Stimulated activated naive CD8-positive, alpha-beta T cell treated with anti-CD3 and anti-CD28 coated beads, Interleukin-15, amount 100 ng/mL, for 72 hours (primary cell): ENCODE measurements at places on chromosomes 2 and 18.

DNA sequence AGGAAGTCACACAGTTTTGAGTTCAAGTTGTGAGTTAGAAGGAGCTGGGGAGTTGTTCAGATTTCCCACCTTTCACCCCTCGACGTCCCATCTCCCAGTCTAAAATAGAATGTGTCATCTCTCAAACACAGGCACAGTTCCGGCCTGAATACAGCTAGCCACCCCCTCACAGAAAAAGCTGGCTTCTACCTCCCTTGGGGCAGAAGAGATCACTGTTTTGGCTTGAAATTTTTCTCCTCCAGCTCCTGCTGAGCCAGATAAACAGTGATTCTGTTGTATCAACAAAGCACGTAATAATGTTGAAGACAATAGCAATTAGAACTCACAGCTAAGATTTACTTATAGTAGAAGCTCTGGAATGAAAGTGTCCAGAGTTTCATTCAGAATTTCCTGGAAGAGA is 74.7 kb downstream of the KIAA2012 start:
- no peak for DNase-seq

- no peak for DNase-seq
Measured at GRCh38 chr2:233165895-233166661, 85.4 kb upstream of the ATG16L1 start.

GRCh38 chr18:50628533-50628905 is 68.6 kb downstream of the MAPK4 start:
- no peak for DNase-seq

DNA sequence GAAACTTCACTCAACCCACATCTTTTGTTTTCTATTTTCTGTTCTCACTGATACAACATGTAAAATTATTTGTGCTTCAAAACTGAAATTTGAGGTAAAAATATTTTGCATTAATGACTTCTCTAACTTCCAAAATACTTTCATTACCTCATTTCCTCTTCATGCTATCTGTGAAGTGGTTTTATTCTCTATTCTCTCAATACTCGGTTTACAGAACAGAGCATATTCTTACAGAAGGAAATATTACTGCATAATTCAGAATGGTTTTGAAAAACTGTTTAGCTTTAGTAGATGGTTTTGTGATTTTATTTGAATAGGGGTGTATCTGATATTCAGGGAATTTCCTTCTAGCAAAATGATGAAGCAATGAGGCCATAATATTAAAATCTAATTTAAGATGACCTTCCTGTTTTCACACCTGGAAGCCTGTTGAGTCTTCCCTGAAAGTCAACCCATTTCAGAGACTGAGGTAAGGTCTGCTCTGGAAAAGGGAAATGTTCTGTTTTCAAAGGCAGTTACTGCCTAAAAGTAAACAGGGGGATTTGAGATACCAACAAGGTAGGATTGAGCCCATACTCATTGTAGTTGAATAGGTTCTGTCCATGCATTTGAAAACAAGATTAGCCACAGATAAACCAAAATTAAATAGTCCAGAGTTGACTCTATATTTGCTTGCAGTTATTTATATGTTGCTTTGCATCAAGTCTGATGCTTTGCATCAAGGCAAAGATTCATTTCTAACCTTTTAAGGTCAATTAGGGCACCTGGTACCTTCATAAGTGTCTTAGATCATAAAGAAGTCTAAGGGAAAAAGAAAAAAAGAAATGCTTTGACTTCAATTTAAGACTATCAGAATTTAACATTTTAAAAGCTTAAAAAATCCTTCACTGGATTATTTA is 50.8 kb upstream of the PEX13 start:
- DNase-seq, result no peak

DNA sequence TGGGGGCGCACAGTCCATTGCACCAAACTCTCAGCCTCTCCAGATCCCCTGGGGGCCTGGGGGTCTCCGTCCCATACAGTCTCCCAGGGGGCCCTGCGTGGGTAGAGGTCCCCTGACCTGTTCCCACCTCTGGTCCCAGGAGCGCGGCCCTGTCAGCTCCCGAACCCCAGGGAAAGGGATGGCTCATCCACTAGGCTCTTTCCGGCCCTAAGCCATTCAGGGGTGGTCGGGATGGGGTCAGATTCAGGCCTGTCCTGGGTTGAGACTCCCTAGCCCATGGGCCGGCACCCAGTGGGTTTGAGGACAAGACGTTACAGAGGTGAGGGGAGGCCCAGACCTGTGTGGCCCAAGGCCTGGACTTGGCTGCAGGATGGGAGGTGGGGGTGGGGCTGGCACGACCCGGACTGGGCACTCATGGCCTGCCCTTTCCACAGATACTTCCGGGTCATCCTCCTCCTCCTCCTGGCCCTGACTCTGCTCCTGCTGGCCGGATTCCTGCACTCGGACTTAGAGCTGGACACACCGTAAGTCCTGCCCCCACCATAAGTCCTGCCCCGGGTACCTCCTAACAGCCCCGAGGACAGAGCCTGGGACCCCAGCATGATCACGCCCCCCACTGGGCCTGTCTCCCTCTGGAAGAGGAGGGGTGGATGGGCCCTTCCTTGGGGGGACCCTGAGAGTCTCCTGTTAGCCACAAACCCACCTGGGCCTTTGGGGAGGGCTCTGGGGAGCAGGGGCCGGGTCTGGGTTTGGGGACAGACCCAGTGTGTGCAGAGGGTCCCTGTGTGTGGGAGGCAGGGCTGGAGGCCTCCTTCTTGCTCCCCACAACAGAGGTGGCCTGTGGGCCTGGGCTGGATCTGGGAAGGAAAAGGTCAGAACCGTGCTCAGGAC is 10.1 kb upstream of the NEU4 start:
- DNase-seq, result no peak

- no peak for DNase-seq
Measured at GRCh38 chr2:7612969-7613368, 695.8 kb downstream of the RNF144A start.

GRCh38 chr2:98037666-98038336 is 42.1 kb upstream of the TMEM131 start:
- DNase-seq, result no peak

- DNase-seq, result no peak
Measured at GRCh38 chr2:178455947-178456346, 4.8 kb downstream of the PJVK start.

DNA sequence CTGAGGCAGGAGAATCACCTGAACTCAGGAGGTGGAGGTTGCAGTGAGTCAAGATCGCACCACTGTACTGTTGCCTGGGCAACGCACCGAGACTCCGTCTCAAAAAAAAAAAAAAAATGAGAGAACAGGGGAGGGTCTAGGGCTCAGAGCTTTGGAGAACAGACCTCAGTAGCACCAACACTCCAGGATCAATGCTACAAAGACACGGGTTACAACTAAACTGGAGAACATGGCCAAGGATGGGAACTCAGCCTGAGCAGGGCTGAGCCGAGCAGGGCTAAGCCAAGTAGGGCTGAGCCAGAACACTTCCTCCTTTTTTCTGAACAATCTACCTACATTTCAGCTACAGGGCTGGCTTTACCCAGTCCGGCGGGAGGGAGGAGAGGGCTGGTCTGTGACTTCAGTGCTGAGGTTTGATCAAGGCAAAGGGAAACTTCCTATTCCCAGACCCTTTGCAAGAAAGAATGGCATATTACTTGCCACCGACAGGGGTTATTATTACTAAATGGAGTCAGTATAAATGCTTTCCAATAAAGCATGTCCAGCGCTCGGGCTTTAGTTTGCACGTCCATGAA is 2.9 kb upstream of the CASP8 start:
- DNase-seq, result peak; percentile 56

GRCh38 chr2:179562330-179562885 is 297.8 kb upstream of the SESTD1 start:
- DNase-seq, result no peak

DNA sequence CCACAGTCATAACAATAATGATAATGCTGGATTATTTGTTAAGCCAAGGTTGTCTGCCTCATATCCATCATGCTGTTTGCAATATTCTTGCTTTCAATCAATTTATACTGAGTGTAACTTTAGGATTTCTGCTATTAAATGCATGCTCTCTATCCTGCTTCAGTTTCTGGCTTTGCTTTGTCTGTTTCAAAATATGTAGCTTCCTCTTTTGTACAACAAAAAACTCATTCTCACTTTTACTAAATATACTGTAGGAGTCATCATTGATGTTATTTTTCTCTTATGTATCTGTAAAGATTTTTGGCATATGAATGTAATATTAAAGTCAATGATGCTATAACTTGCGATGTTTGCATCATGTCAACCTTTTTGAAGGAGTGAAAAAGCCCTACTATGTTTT is 149.3 kb downstream of the GPD2 start:
- no peak for DNase-seq

- no peak for DNase-seq
Measured at GRCh38 chr2:26318950-26319349, 27.0 kb upstream of the SELENOI start.

- DNase-seq, result no peak
Measured at GRCh38 chr18:34838669-34839068, 128.6 kb downstream of the DTNA start.

DNA sequence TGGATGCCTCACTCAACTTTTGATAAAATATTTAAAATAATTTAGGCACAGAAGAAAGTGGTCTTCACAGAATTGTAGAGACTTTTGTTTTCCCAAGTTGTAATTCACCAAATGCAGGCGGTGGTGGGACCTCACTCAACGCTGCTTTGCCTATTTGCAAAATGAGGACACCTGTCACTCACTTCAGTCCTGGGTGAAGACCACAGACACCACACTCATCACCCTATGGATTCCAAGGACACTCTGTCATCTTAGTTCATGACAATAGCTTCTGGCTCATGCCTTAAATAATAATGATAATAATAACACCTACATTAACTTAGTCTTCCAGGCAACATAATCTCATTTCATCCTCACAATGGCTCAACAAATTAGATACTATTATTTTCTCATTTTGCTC is 234.4 kb downstream of the RNF152 start:
- DNase-seq, result no peak

DNA sequence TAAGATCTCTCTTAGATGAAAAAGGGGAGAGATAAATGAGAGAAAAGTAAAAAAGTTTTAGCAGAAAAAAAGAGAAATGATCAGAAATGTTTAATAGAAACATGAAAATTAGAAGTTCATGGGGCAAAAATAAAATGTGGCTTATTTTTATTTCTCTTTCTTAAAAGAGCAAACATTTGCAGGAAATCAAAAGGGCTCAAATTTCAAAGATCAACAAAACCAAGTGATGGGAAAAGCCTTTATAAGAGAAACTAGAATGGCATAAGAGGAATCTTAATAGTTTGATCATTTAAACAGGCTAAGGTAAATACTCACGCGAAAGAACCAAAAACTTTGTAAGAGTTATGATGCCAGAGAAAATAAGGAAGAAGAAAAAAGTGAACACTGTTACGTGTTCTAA is 23.3 kb upstream of the DAW1 start:
- no peak for DNase-seq
